ENCODE measurements at places on chromosomes 7 and 10.

GRCh38 chr7:149753375-149754233 lies 19.8 kb downstream of the ZNF467 start:
- no peak for DNase-seq

DNA sequence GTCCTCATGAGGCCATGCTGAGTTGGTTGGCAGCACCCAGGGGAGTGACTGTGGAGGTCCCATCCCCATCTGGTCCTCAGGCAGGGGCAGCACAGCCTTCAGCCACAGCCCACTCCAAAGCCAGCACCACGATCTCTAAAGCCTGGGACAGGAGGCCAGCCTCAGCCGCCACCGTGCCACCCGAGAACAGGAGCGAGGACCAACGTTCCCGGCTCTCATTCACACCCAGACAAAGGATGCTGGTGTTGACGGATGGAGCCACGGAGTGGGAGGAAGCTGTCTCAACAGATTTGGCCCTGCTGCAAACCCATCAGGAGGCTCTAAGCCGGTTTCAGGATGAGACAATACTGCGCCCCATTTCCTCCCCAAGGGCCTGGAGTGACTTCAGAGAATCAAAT lies 42.7 kb upstream of the PPP2R2D start:
- DNase-seq = no peak

- DNase-seq = no peak
Observed at GRCh38 chr10:30068492-30069223, 9.3 kb upstream of the JCAD start.

GRCh38 chr7:53984776-53985175 lies 557.4 kb upstream of the VSTM2A start:
- DNase-seq = no peak

- no peak for DNase-seq
Observed at GRCh38 chr10:132665946-132666704, 119.8 kb downstream of the NKX6-2 start.

DNA sequence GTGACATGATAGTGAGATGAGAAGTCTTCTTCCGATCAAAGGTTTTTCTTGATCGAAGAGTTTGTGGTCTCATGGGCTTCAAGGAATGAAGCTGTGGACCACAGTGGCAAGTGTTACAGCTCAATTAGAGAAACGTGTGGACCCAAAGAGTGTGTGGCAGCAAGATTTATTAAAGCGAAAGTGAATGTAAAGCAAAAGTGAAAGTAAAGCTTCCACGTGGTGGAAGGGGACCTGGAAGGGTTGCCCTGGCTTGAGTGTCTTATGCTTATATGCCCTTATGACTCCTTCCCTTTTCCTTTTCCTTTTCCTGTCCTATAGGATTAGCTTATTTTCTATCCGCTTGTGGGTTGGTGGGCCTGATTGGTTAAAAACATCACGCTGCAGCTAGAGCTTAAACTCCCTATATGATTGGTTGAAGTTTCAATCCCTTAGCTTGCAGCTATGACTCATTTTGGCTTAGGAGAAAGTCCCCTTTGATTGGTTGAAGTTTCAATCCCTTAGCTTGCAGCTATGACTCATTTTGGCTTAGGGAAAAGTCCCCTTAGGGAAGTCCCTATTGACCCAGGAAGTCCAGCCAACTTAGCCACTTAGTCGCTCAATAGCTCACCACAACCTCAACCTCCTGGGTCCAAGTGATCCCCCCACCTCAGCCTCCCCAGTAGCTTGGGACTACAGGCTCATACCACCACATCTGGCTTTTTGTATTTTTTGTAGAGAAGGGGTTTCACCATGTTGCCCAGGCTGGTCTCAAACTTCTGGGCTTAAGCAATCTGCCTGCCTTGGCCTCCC lies 34.7 kb downstream of the MRPS24 start:
- DNase-seq = no peak

DNA sequence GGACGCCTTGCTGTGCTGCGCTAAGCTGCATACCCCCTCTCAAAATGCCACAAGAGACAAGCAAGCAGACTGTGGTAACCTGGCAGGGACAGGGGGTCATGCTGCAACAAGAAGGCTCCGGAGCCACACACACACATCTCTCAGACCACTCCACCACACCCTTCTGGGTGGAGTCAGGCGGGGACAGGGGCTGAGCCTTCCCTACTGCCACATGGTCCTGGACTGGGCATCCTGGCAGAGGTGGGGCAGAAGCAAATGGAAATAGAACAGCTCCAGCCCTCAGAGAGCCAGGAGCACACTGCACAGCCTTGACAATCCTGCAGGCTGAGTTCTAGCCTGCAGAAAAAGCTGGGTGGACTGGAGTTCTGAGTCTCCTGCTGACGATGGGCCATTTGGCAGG lies 28.4 kb upstream of the NPFFR1 start:
- no peak for DNase-seq

- no peak for DNase-seq
Observed at GRCh38 chr10:124044143-124044862, 49.1 kb downstream of the CHST15 start.

Data from anterior cingulate cortex (tissue), 58 donors.